Stimulated activated CD4-positive, alpha-beta T cell treated with anti-CD3 and anti-CD28 coated beads, Interleukin-12 subunit alpha, Interleukin-12 subunit beta, amount 100 ng/mL, for 24 hours (primary cell): ENCODE measurements at places on chromosomes 16 and 17.

- DNase-seq: no peak
Measured at GRCh38 chr16:67804853-67805542, 1.4 kb downstream of the RANBP10 start.

GRCh38 chr17:80097127-80097621, 4.2 kb upstream of the GAA start:
- DNase-seq: no peak

DNA sequence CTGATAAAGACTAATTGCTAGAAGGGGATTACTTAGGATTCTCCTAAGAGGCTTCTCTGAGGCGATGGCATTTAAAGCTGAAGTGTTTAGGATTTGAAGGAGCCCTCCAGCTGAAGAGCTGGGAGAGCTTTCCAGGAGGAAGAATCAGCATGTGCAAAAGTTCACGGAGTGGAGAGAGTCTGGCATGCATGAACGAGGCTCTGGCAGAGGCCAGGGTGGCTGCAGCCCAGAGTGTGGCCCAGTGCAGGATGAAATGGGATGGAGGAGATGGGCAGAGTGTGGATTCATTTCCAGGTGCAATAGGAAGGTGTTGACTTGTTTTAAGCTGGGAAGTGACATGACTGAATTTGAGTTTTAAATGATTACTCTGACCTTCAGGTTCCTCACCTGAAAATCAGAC, 249.0 kb upstream of the CCL2 start:
- no peak for DNase-seq

- no peak for DNase-seq
Measured at GRCh38 chr16:24729951-24730815, 732 bp downstream of the TNRC6A start.

- no peak for DNase-seq
Measured at GRCh38 chr17:17411692-17412091, 65.1 kb upstream of the MED9 start.

GRCh38 chr16:83733301-83733700, 74.5 kb upstream of the HSBP1 start:
- DNase-seq: no peak

DNA sequence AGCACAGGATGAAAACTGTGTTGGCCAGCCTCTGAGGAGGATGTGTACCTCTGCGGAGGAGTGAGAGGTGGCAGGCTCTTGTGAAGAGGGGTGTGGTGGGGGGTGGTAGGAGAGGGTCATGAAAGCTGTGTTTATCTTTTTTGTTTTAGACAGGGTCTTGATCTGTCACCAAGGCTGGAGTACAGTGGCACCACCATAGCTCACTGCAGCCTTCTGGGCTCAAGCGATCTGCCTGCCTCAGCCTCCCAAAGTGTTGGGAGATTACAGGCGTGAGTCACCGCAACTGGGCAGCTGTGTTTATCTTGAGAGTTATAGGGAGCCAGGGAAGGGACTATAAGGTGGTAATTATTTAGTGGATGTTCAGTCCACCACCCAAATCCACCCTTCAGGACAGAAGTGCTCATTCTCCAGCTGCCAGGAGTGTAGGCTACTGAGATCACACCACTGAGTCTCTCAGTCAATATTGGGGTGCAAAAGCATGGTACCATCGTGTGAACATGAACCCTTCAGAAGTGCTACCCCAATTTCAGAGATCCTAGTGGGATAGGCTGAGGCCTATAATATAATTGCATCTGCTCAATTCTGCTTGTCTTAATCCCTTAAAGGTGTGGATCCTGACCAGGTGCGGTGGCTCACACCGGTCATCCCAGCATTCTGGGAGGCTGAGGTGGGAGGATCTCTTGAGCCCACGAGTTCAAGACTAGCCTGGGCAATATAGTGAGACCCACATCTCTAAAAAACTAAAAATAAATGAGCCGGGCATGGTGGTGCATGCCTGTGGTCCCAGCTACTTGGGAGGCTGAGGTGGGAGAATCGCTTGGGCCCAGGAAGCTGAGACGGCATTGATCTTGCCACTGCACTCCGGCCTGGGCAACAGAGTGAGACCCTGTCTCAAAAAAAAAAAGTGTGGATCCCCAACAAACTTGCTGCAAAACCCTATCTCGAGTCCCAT, 788 bp upstream of the EXOC3L1 start:
- no peak for DNase-seq

- DNase-seq: peak; percentile 37
Measured at GRCh38 chr17:45098869-45099616, 33.3 kb downstream of the PLCD3 start.

GRCh38 chr17:41625602-41626001, 1.2 kb upstream of the KRT17 start:
- no peak for DNase-seq

DNA sequence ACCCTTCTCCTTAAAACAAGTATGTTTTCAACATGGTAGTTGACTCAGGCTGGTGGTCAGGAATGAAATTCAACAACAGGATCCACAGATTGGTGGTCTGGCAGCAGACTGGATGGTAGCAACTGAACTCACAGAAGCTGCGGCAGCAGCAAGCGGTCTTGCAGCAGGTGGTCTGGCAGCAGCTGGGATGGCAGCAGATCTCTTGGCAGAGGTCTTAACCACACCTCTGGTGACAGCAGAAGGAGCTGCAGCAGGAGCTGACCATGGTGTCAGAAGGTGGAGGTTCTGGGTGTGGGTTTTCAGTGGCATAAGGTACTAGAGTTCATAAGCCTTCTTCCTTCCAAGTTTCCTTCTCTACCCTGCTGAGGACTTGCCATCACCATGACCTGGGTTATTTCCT, 2.2 kb upstream of the KRTAP4-1 start:
- no peak for DNase-seq

- no peak for DNase-seq
Measured at GRCh38 chr16:81123092-81123852, 27.1 kb upstream of the GCSH start.

- DNase-seq: no peak
Measured at GRCh38 chr17:2396568-2397246, 4.2 kb downstream of the MNT start.

DNA sequence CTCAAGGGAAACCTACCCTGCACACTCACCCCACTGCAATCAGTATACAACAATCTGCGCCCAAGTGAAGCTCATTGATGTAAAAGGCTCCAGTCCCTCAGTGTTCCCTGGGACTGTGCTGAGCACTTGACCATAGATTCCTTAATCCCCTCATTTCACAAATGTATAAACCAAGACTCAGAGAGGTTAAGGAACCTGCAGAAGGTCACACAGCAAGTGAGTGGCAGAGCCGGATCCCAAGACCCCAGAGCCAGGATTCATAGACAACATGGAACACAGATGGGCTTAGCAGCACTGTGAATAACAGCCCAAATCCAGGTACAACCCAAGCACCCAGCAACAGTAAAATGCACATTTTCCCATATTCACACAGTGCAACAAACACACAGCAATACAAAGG, 225.7 kb downstream of the C16orf78 start:
- no peak for DNase-seq
